GOT3 (cell line): ENCODE measurements at places on chromosomes 4 and X.

- no peak for DNase-seq
Observed at GRCh38 chr4:164876700-164877324, at the start of gene APELA. Gene APELA (plus strand): TSS chr4:164877178. CDS start chr4:164877332, 154 bp downstream.

DNA sequence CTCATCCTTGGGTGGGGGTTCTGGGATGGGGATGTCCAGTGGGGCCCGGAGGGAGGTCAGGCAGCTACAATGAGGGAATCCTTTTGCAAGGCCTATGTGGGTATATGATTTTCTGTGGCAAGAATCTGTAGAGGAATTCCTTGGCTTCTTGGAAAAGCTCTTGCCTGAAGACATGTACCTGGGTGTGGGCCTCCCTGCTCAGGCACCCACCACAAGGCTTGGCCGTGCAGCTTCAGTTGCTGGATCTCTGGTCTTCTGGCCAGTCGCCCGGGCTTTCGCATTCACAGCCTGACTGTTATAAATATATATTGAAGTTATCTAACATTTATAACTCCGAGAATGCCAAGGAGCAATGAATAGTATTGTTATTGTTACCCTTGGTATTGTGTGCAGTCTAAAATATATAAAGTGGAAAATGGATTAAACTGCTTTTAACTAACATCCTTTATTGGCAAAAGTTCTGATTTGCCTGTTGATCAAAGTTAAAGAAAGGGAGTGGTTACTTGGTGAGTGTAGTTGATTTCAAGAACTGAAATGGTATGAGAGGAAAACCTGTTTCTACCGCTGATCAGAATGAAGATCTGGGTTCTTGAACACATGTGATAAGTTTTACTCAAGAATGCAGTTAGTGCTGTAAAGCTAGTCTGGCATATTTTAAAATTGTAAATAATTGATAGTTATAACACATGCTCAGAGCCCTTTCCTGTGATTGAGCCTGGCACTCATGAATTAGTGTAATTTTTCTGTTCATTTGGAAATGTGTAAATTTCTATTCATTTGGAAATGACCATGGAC is 36.0 kb downstream of the PTTG2 start:
- no peak for DNase-seq

- DNase-seq: no peak
Observed at GRCh38 chr4:145625677-145626622, 6.8 kb downstream of the MMAA start.

DNA sequence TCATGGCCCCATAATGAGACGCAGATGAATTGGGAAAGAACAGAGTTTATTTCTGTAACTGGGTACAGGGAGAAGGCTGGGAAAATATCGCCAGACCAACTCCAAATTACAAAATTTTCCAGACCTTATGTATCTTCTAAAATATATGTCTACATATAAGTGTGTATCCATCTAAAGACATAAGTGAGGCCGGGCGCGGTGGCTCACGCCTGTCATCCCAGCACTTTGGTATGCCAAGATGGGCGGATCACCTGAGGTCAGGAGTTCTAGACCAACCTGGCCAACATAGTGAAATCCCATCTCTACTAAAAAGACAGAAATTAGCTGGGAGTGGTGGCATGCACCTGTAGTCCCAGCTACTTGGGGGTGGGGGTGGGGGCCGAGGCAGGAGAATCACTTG is 11.7 kb upstream of the DHRSX start:
- DNase-seq: no peak

GRCh38 chrX:74232859-74233258 is 71.1 kb upstream of the ZCCHC13 start:
- DNase-seq: no peak

DNA sequence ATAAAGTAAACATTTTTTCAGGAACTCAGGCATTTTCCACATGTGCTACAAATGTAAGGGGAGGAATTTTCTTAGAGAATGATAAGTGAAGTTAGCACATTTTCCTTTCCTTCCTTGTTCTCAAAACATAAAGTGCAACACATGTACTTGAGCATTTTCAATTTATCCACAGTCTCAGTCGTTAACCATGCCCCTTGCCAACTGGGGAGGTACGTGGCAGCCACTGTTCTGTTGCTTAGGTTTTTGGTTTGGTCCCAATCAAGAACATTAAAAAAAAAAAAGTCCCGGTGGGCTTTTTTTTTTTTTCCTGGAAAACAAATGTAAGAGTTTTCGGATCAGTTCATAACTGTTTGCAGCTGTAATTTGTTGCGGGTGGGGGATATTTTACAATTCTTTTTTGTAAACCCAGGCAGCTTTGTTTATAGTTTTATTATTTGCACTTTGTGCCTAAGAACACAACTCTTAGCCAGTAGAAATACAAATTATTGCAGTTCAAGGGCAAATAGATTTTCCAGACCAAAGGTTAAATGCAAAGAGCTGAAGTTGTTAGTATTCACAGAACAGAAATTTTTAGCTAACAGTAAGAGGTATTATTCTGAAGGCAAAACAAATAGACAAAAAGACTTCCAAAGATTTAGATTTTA is 112.1 kb upstream of the NAP1L5 start:
- no peak for DNase-seq

- DNase-seq: no peak
Observed at GRCh38 chr4:4492161-4492847, 49.5 kb downstream of the STX18 start.

DNA sequence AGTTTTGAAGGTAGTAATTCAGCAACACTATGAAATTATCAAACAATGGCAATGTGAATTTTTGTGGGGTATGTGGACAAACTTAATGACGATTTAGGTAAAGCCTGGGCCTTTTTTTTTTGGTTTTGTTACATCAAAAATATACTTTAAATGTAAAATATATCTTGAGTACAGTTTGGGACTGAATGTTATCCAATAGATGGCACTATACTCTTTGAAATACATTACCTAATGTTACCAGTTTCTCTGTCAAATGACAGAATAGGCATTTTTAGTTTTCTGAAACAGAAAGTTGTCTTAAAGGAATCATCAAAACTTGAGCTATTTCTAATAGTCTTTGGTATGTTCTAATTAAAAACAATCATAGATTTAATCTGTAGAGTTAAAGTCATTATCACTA is 1651.9 kb downstream of the C4orf33 start:
- no peak for DNase-seq

GRCh38 chr4:44701037-44701436 is 22.8 kb downstream of the GUF1 start:
- no peak for DNase-seq

GRCh38 chr4:185346975-185347601 is 48.6 kb downstream of the LRP2BP start:
- DNase-seq: no peak

DNA sequence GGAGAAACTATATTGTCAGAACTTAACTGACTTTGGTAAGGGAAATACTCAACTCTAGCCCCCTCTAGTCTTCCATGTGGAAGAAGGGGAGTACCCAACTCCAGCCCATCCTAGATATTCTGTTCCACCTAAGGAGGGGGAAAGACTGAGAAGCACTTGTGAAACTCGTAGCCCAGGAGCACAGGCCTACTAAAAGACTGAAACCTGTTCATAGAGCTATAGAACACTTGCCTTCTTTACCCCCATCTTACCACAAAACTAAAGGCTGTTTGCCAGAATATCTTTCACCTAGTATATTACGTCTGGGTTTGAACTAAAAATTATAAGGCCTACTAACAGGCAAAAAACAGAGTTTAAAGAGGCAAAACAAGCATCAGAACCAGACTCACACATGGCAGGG is 15.5 kb downstream of the CLDN22 start:
- DNase-seq: no peak

DNA sequence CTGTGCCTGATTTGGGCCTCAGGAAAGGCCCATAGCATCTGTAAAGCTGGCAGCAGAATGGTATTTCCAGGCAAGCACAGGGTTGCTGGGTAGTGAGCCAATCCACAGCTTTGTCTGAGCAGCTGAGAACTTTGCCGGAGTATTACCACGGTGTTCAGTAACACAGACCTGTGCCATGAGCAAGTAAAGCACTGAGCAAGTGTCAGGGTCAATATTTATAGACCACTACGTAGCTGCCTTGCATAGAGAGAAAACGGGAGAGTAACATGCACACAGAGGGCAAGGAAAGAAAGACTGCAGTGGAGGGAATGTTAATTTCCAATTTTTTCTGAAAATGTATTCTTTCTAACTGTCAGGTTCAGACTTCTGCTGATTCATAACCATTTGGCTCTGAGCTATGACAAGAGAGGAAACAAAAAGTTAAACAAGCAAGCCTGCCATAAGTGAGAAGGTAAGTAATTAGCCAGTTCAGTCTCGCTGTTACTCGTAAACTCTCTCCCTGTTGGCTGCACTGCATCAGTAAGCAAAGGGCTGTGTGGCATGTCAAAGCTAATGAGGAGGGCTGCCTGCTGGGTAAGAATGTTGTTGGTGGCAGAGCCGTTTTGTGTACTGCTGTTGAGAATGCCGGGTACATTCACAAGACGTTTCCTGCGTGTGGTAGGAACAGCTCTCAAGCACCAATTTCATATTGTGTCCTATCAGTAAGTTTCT is 238.1 kb downstream of the BMPR1B start:
- no peak for DNase-seq

GRCh38 chr4:185800266-185800945 is 11.6 kb downstream of the SORBS2 start:
- no peak for DNase-seq

- DNase-seq: no peak
Observed at GRCh38 chr4:40199999-40200874, 3.4 kb downstream of the RHOH start.
